Neural crest cell (in vitro differentiated cells): ENCODE measurements at places on chromosomes 11 and 22.

DNA sequence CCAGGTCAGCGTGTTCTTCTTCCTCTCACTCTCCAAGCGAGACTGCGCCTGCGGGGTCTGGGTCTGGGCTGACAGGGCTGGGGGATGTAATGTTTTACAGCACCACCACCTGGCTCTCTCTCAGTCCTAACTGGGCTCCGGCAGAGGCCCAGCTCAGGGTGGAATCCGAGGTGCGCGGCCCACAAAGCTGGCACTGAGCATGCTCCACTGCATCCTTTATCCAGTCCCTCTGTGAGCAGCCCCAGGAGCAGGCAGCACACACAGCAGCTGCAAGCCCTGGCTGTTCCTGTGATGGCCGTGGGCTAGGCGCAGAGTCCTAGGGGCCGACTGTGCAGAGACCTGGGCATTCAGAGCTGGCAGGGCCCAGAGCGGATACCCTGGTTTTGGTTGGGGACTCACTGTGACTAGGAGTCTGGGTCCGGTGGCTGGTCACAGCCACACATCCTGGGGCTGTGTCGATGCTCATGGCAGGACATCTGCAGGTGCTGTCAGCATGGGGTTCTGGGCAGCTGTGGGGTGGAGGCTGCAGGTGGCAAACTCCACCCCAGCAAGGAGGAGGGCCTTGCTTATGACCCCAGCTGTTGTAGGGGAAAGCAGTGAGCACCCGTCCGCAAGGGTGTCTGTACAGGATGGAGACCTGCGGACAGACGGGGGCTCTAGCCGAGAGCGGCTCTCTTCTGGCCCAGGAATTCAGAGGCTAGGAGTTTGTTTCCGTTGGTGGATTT lies 4.0 kb downstream of the LRRC75B start:
- DNase-seq = no peak

DNA sequence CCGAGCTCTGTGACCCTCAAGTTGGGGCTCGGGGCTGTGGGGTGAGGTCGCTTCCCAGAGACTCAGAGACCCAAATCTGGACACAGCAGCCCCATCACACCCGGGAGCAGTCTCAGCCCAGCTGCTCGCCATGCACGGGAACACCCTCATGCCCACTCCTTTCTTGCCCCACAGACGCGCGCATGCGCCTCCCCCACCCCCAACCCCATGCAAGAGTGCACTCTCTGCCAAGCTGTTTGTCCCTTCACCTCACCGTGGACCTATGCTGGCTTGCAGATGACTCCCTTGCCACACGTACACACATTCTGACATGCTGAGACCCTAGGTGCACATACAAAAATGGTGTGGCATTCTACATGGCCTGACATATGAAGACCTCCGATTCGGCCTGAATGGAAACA lies 478 bp upstream of the CD248 start:
- DNase-seq = no peak

DNA sequence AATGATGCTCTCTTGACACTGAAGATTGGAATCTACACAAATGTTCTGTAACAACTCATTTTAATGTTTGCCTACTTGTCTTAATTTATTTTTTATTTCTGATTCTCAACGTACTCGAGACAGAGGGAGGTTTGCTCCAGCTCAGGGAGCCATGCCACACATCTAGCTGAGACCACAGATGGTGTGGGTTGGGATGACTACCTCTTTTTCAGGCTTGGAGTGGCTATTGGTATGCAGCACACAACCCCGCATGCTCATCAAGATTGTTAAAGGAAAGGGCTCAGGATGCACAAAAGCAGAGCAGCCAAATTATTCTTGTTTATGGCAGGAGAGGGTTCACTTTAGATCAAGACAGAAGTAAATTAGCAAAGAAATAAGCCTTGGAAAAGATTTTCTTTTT lies 424.5 kb downstream of the OPCML start:
- no peak for DNase-seq

DNA sequence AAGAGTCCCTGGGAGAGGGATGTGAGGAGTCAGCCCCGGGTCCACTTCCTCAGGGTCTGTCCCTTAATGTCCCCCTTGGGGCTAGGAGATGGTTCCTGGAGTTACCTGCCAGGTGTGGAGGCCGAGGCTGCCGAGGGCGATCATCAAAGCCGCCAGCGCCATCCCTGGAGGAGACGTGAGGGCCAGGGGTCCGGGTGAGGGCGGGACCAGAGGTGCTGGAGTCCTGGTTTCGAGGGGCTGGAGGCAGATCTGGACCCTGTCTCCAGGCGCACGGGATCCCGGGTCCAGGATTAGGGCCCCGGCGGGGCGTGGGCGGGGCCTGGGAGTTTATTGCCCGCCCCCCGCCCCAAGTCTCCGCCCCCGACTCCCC lies at the start of gene ART5:
ART5 (minus strand) TSS at position 292 of the 370 bp plus-strand sequence; CDS start at position 162, 130 bp downstream.
- no peak for DNase-seq

DNA sequence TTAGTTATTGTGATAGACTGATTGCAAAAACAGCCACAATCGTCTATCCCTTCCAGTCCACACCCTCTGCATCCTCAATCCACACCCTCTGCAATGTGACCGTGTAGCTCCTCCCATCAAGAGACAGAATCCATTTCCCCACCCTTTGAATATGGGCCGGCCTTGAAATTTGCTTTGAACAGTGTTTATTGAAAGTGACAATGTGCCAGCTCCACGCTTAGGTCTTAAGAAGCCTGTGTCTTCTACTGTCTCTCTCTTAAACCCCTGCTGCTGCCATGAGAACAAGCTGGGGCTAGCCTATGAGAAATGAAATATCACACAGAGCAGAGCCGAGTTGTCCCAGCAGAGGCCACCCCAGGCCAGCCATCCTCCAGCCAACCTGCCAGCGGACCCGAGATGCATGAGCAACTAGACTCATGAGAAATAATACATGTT lies 22.3 kb upstream of the MICAL2 start:
- no peak for DNase-seq

DNA sequence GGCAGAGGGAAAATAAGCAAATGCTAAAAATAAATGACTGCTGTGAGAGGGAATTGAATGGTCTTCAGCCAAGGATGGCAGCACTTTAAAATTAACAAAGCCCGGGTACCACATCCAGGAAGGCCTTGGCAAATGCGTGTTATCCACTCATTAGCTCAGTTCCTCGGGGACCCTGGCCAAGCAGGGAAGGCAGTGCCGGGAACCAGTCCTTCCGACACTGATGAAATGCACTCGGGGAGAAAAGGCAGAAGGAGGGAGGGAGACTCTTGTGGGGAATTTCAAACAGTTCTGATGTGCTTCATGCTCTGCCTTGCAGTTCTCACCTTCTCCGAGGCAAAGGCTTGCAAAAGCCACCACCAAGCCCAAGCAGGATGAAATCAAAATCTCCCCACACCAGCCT lies 38.3 kb downstream of the CLPB start:
- DNase-seq = no peak

- no peak for DNase-seq
Measured at GRCh38 chr11:72823105-72823804, 9.0 kb downstream of the ATG16L2 start.

DNA sequence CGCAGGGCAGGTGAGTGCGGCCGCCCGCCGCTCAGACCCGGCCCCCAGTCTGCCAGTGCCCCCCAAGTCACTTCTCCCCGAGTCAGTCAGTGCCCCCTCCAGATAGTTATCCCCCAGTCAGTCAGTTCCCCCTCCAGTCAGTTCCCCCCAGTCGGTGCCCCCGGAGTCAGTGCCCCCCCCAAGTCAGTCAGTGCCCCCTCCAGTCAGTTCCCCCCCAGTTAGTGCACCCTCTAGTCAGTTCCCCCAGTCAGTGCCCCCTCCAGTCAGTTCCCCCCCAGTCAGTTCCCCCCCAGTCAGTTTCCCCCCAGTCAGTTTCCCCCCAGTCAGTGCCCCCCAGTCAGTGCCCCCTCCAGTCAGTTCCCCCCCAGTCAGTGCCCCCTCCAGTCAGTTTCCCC lies 411 bp downstream of the PPP6R2 start:
- no peak for DNase-seq

DNA sequence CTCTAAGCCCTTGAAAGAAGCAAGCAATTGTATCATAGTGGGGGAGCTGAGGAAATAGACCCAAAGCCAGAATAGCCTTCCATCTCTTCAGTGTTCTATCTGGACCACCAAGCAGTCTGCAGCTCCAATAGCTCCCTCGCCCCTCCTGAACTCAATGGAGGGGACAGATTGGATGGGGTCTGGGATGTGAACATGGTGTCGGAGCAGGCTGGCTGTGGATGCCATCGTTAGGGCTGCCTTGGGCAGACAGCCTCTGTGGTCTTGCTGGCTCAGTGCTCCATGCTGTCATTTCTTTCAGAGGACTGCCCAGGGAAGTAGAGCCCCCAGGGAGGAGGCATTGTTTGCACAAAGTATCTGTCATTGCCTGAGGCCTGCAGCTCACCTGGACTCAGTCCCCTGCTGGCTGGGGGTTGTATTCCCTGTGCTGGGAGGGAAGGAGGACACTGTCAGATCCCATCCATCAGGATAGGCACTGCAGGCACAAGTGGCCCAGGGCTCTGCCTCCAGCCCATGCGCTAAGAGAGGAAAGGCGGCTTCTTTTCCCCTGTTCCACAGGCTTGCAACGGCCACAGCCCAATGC lies 537.7 kb downstream of the BUD13 start:
- no peak for DNase-seq

DNA sequence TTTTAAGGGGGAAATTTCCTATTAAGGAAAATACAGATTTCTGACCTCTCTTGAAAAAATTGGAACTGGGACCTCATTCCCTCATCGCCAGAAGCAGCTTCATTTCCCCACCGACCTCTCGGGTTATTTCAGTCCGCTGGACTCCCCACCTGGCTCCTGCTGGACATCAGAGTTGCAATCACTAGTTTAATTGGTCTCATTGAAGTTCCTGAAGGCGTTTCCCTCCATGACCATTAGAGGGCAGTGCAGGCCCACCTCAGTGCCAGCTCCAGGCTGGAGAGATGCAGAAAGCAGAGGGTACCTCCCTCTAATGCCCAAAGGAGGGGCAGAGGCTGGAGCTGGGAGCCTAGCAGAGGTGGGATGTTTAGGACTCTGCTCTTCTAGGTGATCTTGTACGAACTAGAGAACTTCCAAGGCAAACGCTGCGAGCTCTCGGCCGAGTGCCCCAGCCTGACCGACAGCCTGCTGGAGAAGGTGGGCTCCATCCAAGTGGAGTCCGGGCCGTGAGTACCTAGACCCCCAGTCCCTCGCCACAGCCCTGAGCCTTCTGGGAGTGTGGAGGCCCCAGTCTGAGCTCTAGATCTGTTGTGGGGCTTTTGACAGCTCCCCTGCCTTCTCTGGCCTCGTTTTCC lies 2.7 kb downstream of the CRYBB3 start:
- peak; percentile 72 for DNase-seq

- no peak for DNase-seq
Measured at GRCh38 chr22:41816241-41816640, 15.8 kb downstream of the CCDC134 start.

DNA sequence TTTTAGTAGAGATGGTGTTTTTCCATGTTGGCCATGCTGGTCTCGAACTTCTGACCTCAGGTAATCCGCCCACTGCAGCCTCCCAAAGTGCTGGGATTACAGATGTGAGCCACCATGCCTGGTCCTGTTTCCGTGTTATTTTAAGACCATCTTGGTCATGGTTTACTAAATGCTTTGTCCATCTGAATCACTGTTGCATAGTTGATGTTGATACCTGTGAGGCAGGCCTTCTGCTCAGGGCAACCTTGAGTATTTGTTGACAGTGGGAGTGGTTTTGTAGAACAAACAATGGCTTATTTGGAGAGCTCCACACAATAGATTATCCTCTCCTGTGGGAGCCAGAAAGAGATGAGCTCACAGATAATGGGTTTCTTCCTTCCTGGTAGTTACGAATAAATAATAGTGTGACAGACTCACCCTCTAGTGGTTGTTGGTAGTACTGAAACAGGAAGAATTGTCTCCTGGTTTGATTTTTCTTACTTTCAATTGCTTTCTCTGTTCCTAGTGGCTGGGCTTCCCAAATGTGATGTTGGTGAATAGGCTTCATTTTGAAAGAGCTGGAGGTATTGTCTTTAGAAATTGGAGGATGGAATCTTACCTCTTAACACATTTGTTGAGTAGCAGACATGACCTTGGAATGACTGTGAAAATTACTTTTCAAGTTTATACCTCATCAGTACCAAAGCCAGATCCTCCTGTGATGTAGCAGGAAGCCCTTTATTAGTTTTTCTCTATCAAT lies 39.0 kb downstream of the CTNND1 start:
- DNase-seq = peak; percentile 14

GRCh38 chr11:96098511-96099241 lies 174.8 kb upstream of the MTMR2 start:
- DNase-seq = no peak

DNA sequence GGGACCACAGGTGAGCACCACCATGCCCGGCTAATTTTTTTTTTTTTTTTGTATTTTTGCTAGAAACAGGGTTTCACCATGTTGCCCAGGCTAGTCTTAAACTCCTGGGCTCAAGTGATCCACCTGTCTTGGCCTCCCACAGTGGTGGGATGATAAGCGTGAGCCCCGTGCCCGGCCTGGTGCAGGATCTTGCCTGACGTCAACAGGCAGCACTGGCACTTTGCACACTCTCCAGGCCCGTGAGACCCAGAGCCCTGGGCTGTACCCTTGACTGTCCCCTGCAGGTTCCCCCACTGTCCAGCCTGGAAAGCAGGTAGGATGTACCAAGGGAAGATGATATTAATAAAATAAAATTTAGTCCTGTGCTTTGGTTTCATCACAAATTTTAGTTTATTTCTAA lies 29.1 kb upstream of the PANX2 start:
- DNase-seq = no peak
